ENCODE measurements at places on chromosomes 16 and 17. TPM values are rescaled to one million over a fixed set of nuclear protein-coding genes. Genes with fewer than 3 reads are reported as not detected.

DNA sequence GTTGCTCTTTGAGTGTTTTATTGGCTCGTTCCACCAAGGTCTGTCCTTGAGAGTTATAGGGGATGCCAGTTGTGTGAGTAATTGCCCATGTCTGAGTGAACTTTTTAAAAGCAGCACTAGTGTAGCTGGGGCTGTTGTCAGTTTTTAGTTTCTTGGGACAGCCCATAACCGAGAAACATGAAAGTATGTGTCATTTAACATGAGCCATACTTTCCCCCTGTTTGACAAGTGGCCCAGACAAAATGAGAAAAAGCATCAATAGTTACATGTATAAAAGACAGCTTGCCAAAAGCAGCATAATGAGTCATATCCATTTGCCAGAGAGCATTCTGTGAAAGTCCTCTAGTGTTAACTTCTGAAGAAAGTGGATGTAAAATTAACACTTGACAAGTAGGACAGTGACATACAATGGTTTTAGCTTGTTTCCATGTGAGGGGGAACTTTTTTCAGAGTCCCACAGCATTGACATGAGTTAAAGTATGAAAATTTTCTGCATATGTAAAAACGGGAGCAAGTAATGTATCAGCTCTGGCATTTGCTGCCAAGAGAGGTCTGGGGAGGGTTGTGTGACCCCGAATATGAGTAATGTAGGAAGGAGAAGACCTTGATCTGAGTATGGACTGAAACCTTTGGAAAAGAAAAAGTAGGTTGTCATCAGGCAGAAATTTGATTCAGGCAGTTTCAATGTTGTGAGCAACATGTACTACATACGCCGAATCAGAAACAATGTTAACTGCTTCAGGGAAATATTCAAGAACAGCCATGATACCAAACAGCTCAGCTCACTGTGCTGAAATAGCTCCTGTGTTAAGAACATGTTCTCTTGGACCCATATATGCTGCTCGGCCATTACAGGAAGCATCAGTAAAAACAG, 56.8 kb upstream of the ARL4D start:
- H3K4me1 ChIP-seq = peaks cover 7% of the 10 kb centered on the region
- no peak for DNase-seq
- peaks cover 5% of the 10 kb centered on the region for H3K36me3 ChIP-seq
- no peaks in the 10 kb centered on the region for H3K27me3 ChIP-seq
- no peak overlapping the region for H3K4me3 ChIP-seq

DNA sequence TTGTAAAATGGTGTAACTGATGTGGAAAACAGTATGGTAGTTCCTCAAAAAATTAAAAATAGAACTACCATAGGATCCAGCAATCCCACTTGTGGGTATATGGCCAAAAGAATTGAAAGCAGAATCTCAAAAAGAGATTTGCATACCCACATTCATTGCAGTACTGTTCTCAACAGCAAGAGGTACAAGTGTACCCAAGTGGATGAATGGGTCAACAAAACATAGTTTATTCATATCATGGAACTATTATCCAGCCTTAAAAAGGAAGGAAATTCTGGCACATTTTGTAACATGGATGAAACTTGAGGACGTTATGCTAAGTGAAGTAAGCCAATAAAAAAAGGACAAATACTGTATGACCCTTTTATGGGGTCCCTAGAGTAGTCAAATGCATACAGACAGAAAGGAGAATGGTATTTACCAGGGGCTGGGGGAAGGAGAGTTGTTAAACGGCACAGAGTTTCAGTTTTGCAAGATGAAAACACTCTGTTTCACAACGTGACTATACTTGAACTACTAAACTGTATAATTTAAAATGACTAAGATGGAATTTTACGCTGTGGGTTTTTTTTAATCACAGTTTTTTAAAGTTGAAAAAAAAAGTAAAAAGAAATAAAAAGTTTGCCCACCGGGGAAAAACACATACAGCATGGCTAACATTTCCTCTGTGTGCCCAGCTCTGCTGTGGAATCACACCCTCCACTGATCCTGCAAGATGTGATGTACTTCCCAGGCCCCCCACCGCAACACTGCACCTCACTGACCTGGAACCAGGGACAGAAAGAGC, 6.1 kb downstream of the TVP23A start:
- H3K4me3 ChIP-seq = no peak overlapping the region
- H3K4me1 ChIP-seq = peaks cover under 1% of the 10 kb centered on the region
- H3K36me3 ChIP-seq = peaks cover 5% of the 10 kb centered on the region
- H3K27me3 ChIP-seq = no peaks in the 10 kb centered on the region
- H3K27ac ChIP-seq = no peak overlapping the region

- H3K27ac ChIP-seq = no peak overlapping the region
- no peaks in the 10 kb centered on the region for H3K36me3 ChIP-seq
- no peaks in the 10 kb centered on the region for H3K27me3 ChIP-seq
- DNase-seq = no peak
Observed at GRCh38 chr17:71437166-71437565, 683.7 kb upstream of the SOX9 start.

DNA sequence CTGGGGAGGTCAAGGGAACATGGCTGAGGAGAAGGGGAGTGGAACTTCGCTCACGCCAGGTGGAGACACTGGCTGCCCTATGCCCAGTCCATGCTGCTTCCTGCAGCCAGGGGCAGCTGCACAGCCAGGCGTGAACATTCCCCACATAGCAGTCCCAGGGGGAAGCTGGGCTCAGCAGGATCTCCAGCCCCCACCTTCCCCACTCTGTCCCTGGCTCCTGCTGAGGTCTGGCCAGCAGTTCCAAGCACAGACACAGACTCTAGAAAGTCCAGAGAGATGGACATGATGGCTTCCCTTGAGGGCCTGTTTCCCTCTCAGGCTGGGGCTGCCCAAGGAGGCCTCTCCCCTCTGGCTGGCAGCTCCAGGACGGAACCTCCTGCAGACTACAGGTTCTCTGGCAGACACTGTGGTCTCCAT, 9.3 kb downstream of the JUP start:
- H3K4me1 ChIP-seq = peaks cover 47% of the 10 kb centered on the region
- no peaks in the 10 kb centered on the region for H3K27me3 ChIP-seq
- H3K4me3 ChIP-seq = no peak overlapping the region

- DNase-seq = peak; percentile 43
- peaks cover 18% of the 10 kb centered on the region for H3K27me3 ChIP-seq
- no peaks in the 10 kb centered on the region for H3K36me3 ChIP-seq
- peak overlapping the region; percentile 19 for H3K27ac ChIP-seq
Observed at GRCh38 chr17:1179112-1179817, 516 bp downstream of the ABR start.

- H3K4me1 ChIP-seq = no peaks in the 10 kb centered on the region
- no peak for DNase-seq
- H3K4me3 ChIP-seq = no peak overlapping the region
- no peaks in the 10 kb centered on the region for H3K27me3 ChIP-seq
- H3K27ac ChIP-seq = no peak overlapping the region
Observed at GRCh38 chr16:51896013-51896412, 650.9 kb downstream of the TOX3 start.

DPEP2 gene
- total RNA-seq = not detected

TTYH2 gene
- total RNA-seq = 3.0 TPM

DNAH9 gene
- 18.6 TPM for total RNA-seq

RASD1 gene
- 8.3 TPM for total RNA-seq

CACNG3 gene
- not detected for total RNA-seq

C16orf89 gene
- total RNA-seq = not detected

LGALS9 gene
- 2.1 TPM for total RNA-seq

Data from neural crest cell (in vitro differentiated cells).